ENCODE measurements at places on chromosomes 13 and 19.

- no peak for DNase-seq
Measured at GRCh38 chr19:6718111-6718740, 2.2 kb downstream of the C3 start.

- peak; percentile 20 for DNase-seq
Measured at GRCh38 chr19:5406816-5407215, 48.4 kb upstream of the ZNRF4 start.

- DNase-seq, result no peak
Measured at GRCh38 chr13:30398601-30399072, 23.7 kb upstream of the UBE2L5 start.

DNA sequence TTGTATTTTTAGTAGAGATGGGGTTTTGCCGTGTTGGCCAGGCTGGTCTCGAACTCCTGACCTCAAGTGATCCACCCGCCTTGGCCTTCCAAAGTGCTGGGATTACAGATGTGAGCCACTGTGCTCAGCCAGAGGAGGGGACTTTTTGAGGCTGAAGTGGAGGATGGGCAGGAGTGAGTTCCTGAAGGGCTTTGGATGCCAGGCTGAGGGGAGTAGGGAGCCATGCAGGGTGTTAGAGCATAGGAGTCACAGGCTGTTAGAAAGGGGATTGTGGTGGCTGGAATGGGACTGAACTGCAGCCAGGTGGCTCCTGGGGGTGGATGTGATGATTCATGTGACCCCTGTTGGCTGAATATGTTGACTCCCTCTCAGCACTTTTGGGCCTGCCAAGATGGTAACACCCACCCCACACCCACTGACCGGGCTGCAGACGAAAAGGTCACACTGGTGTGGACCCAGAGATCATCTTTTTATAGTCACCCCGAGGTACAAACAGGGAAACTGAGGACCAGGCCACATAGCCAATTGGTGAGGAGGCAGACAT is 11.2 kb downstream of the CYP4F22 start:
- DNase-seq, result no peak

DNA sequence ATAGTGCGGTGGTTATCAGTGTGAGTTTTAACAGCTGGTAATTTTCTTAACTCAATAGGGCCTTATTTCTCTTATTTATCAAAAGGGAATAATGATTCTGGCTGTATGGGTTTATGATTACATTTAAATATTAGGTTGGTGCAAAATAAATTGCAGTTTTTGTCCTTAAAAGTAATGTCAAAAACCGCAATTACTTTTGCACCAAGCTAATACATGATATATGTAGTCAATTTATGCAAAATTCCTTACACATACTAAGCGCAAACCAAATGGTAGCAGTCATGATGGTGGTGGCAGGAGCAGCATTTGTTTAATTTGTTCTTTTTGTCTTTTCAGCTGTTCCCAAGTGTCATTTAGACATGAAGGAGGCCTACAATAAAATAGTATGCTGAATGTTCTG is 1777.1 kb downstream of the OLFM4 start:
- DNase-seq, result no peak

DNA sequence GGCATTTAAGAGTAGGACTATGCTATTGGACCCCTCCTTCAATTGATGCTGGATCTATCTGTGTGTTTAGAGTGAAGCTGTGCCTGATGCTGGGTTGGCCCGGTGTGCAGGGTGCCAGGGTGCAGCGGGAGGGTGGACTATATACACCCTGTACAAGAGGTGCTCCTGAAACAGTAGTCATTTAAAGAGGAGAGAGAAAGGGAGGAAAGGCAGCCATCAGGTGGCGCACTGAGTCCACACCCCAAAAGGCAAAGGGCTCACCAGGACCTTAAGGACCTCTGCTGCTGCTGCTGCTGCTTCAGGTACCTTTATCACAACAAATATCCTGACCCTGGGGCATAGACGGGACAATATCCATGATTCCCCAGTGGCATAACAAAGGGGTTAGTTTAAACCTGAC is 39.4 kb downstream of the ZNF136 start:
- no peak for DNase-seq

DNA sequence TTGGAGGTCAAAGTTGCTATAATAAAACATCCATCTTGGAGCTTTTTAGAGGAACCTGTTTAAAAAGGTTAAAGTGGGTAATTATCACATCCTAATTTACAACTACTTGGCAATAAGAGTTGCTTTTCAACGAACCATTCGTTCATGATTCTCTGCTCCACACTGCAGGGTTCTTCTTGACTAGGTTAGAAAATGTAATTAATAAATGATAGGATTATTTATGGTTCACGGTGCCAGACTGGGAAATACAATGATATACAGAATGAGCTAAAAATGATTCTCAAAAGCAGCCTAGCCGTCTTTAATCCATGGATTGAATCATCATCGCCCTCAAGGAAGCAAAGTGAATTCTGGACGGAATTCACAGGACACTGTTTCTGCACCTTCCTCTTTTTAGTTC is 291.2 kb downstream of the TEX29 start:
- DNase-seq, result no peak

DNA sequence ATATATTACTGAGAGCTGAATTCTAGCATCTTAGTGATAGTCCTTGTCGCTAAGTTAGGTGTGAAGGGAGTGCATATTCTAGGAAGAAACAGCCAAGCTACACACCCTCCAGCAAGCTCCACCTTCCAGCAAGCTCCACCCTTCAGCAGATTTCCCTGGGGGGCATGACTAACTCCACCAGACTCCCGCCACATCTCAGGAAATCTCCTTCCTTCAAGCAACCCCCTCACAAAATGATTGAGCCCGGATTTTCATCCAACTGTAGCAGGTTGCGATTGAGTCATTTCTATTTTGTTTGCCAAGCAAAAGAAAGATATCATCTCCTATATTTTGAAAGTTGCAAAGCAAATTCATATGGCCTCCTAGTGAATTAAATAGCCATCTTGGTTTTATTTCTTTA is 162.1 kb upstream of the TMTC4 start:
- no peak for DNase-seq

GRCh38 chr13:50670847-50671496 is 172.5 kb downstream of the DLEU7 start:
- DNase-seq, result no peak

DNA sequence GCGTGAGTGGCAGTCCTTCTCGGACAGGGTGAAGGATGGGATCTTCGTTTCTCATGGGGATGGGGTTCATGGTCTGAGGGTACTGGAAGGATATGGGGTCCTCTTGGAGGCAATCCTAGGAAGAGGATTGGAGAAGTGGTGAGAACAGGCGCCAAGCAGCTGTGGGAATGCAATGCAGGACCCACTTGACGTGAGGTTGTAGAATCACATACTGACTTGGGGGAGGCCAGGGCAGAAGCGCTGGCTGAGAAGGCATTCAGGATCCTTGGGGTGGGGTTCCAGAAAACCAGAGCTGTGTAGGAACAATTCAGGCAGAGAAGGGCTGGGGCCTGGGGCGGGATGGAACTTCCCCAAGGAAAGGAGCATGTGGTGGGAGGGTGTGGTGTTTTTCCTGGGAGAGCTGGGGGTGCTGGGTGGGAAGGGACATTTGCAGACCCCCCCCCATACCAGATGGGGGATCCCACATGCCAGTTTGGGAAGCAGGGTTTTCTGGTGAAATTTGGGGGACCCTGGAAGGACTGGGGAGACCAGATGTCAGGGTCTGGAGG is 852 bp downstream of the KLK1 start:
- DNase-seq, result no peak

DNA sequence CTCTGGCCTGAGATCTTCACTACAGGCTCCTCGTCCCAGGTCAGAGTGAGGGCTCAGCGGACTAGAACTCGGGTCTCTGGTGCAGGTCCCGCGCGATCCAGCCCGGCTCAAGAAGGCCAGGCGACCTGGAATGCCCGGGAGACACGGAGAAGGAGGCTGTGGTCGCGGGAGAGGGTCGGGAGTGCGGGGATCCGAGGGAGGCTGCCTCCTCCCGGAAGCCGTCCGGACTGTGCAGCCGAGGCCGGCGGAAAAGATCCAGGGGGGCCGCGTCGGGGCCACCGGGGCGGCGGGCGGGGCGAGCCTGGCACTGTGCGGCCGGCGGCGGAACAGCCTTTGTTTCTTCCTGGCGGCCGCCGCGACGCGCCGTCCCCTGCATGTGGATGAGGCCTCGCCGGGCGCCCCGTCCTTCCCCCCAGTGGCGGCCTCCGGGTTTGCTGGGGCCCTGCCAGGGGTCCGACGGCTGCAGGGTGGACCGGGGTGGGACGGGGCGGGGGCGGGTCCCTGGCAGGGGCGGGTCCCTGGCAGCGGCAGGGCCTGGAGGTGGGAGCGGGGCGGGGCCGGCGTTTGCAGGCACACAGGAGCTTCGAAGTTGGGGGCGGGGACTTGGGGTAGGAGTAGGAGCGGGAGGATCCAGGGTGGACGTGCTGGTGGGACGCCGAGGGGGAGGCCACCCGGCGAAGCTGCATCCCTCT is 1.0 kb upstream of the SLC7A10 start:
- no peak for DNase-seq

DNA sequence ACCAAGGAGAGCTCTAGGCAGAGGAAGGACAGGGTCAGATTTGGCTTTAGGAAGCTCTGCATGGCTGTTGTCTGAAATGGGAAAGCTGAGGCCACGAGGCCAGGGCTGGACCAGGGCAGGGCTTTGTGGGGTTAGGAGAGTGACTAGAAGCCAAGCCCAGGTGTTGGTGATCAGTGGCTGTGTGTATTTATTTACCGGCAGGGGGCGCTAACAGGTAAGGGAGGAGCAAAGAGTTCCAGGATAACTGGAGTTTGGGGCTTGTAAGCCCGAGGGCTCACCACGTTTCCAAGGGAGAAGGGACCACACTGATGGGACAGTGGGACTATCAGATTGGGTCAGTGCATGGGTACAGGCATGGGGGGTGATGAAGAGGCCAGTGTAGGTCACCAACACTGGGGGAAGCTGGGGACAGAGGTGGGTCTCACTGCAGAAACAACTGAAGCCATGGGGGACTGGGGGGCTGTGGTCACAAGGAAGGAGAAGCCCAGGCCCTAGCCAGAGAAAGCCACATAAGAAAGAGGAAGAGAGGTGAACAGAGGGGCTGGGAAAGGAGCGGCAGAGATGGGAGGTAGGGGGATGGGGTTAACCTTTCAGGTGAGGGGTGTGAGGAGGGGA is 3.9 kb downstream of the TMEM147 start:
- DNase-seq, result peak; percentile 38

- no peak for DNase-seq
Measured at GRCh38 chr19:42273407-42274064, 4.5 kb downstream of the CIC start.
